H1 (cell line): ENCODE measurements at places on chromosomes 2 and 18. TPM values are rescaled to one million over a fixed set of nuclear protein-coding genes. Genes with fewer than 3 reads are reported as not detected.
A peak's percentile ranks its signal among the peaks of the same experiment; 100 is the strongest.

GRCh38 chr2:114294741-114295140 is 147.7 kb upstream of the DPP10 start:
- H3K27ac ChIP-seq, result no peak overlapping the region
- peaks cover 7% of the 10 kb centered on the region for H3K4me1 ChIP-seq

DNA sequence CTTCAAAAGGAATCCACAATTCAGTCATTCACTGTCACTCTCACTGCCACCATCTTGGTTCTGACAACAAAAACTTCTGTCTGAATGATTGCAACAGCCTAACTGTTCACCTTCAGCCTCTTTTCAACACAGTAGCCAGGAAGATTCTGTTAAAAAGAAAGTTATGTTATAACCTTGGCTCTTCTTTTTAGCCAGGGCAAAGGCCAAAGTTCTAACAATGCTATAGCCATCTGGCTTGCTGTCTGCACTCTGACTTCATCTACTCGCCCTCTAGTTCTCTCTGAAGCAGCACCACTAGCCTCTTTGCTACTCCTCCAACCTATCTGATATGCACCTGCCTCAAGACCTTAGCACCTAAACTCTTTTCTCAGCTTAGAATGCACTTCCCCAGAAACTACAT is 158.5 kb downstream of the ZNF385B start:
- no peaks in the 10 kb centered on the region for H3K36me3 ChIP-seq
- no peak overlapping the region for H3K4me3 ChIP-seq
- no peak for DNase-seq
- no peak overlapping the region for H3K27ac ChIP-seq
- no peaks in the 10 kb centered on the region for H3K27me3 ChIP-seq

Gene DSC1
- polyA plus RNA-seq, result 0.02 TPM in 1 of 2 replicates, not detected in the other

Gene PROKR1
- 1.3 and 1.8 TPM in 2 replicates for polyA plus RNA-seq

- peaks cover 66% of the 10 kb centered on the region for H3K36me3 ChIP-seq
- H3K4me3 ChIP-seq, result no peak overlapping the region
- no peaks in the 10 kb centered on the region for H3K27me3 ChIP-seq
- H3K4me1 ChIP-seq, result no peaks in the 10 kb centered on the region
- no peak for DNase-seq
Observed at GRCh38 chr18:36149514-36150289, 20.0 kb downstream of the ELP2 start.

Gene RAB6C
- 0.03 TPM in 1 of 2 replicates, not detected in the other for polyA plus RNA-seq

DNA sequence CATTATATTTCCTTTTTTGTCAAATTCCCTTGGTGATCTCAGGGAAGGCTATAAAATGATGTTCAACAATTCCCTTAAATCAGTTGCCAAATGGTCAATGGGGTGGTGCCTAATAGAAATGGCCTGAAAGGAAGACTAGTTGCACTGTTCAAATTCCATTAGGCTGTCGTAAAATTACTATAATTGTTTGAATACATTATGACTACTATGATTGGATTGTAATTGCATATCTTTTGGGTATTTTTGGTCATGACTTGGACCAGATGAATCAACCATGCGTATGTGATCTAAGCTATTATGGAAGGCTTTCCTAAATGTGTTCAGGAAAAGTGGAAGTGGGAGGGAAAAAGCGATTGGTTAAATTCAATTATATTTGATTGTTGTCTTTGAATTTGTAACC is 41.3 kb upstream of the KCNE4 start:
- no peak overlapping the region for H3K4me3 ChIP-seq
- no peaks in the 10 kb centered on the region for H3K27me3 ChIP-seq
- no peaks in the 10 kb centered on the region for H3K36me3 ChIP-seq
- H3K27ac ChIP-seq, result no peak overlapping the region
- no peaks in the 10 kb centered on the region for H3K4me1 ChIP-seq
- DNase-seq, result no peak

DNA sequence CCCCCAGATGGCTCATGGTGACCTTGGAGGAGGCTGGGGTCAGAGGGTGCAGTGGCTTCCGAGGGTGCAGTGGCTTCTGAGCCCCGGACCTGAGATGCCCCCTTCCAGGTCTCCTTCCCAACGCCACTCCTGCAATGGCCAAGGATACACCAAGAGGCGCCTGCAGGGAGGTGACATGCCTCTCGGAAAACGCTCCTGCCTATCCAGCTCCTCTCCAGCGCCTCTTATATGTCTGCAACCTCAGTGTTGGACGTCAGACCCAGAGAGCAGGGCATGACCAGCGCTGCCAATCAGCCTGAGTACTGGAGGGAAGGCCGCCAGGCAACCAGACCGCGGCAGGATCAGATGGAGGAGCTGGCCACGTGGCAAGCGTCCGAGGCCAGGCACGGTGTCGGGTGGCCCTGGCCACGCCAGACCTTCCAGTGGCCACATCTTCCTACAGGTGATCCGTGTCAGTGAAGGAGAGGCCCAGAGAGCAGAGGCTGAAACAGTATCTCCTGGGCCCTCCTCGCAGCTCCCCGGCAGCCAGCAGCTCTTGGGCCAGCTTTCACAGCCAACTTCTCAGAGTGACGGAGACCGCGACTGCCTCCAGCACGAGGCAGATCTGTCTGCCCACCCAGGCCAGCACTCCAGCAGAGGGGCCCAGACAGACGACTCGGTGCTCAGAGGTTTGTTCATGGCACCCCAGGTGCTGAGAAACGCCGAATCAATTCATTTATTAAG is 199.5 kb upstream of the SALL3 start:
- H3K4me3 ChIP-seq, result no peak overlapping the region
- DNase-seq, result no peak
- no peaks in the 10 kb centered on the region for H3K36me3 ChIP-seq
- H3K4me1 ChIP-seq, result no peaks in the 10 kb centered on the region
- no peak overlapping the region for H3K27ac ChIP-seq

- no peak overlapping the region for H3K27ac ChIP-seq
- H3K4me1 ChIP-seq, result peaks cover 3% of the 10 kb centered on the region
- H3K4me3 ChIP-seq, result no peak overlapping the region
- no peaks in the 10 kb centered on the region for H3K36me3 ChIP-seq
- H3K27me3 ChIP-seq, result no peaks in the 10 kb centered on the region
Observed at GRCh38 chr2:182827182-182827879, 39.1 kb downstream of the FRZB start.

Gene IL1RL2
- polyA plus RNA-seq, result not detected in 2 replicates

DNA sequence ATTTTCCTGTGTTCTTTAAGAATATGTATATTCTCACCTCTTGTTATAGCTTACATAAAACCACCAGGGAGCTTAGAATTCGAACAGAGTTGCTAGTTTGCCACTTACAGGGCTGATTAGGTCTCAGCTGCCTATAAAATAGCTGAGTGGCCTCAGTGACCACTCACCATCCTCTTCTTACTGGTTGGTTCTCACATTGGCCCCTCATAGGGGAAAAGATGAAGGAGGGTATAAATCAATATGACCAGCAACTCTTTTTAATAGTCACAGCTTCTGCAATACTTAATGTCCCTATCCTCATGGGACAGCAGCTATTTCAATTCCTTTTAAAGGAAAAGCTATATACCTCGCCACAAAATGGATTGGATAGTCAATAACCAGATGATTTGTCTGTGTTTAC is 199.4 kb upstream of the CDH20 start:
- H3K36me3 ChIP-seq, result no peaks in the 10 kb centered on the region
- no peak overlapping the region for H3K4me3 ChIP-seq
- no peaks in the 10 kb centered on the region for H3K4me1 ChIP-seq
- H3K27me3 ChIP-seq, result no peaks in the 10 kb centered on the region

Gene AFTPH
- polyA plus RNA-seq, result 4.0 and 7.3 TPM in 2 replicates

DNA sequence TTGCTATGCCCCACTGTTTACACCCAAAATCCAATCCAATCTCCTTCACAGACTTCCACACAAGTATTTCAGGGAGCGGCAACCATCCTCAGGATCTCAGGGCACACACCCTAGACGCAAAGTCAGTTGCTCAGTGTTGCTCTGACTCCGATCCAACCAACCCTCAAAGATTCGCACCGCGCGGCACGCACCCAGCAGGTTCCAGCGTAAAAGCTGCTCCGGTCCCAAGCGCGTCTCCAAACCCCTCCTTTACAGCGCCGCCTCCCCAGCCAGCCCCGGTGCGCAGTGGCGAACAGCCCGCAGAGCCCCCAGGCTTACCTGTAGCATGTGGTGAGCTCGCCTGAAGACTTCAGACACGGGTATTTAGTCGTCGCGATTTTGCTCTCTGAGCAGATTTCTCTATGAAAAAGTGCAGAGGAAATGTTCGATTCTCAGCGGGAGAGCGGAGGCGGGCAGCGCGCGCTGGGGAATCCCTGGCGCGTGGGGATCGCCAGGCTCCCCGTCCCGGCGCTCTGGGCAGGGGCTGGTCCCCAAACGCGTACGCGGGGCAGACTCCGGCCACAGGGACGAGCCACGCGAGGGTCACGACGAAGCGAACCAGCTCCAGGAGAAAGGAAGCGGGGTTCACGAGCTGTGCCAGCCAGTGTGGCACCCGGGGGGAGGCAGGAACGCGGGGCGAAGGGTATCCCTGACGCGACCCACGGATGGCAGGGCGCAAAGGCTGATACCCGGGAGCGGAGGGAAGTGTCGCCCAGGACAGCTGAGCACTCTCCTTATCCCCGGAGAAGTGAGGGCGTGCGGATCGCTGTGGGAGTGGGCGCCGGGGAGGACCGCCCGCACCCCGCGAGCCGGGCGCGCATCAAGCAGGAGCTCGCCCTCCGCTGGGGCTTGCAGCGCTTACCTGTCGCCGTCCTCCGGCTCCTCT is 650 bp downstream of the CCBE1 start:
- peaks cover 34% of the 10 kb centered on the region for H3K4me1 ChIP-seq
- H3K36me3 ChIP-seq, result no peaks in the 10 kb centered on the region
- no peak overlapping the region for H3K27ac ChIP-seq
- no peak for DNase-seq
- peak overlapping the region; percentile 80 for H3K4me3 ChIP-seq

Gene RNF181
- polyA plus RNA-seq, result 398 and 514 TPM in 2 replicates

Gene DSG4
- not detected in 2 replicates for polyA plus RNA-seq

Gene FASTKD2
- 19.9 and 35.7 TPM in 2 replicates for polyA plus RNA-seq

Gene POTEI
- polyA plus RNA-seq, result 0.19 and 0.20 TPM in 2 replicates
